ENCODE measurements at places on chromosomes 6 and 20.

DNA sequence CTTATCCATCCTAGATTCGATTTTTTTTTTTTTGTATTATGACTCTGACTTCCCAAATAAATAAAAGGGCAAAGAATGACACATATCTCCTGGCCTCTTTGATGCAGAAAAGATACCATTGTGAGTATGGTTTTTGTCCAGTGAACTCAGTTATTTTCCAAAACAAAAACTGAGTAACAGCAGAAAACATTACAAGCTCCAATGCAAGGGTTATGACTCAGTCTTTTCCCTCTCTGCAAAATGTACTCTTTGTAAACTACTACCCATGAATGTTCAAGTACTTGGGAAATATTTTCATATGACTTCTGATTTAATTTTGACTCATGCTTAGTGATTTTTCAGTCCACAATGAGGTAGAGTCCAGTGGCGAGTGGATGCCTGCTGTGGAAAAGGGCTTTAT is 355.3 kb downstream of the RNF144B start:
- no peak for DNase-seq

DNA sequence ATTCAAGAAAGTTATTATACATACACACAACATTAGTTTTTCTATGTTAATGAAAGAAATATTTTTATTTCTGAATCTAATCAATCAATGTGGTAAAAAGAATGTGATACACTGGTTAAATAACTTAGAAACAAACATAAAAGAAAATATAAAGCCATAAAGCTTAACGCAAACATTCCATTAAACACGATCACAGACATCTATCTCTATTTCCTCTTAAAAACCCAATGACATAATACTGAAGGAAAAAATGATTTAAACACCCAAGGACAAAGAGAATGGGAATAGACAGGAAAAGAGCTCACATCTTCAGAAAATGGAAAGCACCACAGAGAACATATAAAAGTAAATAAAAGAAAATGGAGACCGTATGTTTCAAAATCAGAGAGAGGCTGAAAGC is 19.4 kb downstream of the ZUP1 start:
- no peak for DNase-seq

DNA sequence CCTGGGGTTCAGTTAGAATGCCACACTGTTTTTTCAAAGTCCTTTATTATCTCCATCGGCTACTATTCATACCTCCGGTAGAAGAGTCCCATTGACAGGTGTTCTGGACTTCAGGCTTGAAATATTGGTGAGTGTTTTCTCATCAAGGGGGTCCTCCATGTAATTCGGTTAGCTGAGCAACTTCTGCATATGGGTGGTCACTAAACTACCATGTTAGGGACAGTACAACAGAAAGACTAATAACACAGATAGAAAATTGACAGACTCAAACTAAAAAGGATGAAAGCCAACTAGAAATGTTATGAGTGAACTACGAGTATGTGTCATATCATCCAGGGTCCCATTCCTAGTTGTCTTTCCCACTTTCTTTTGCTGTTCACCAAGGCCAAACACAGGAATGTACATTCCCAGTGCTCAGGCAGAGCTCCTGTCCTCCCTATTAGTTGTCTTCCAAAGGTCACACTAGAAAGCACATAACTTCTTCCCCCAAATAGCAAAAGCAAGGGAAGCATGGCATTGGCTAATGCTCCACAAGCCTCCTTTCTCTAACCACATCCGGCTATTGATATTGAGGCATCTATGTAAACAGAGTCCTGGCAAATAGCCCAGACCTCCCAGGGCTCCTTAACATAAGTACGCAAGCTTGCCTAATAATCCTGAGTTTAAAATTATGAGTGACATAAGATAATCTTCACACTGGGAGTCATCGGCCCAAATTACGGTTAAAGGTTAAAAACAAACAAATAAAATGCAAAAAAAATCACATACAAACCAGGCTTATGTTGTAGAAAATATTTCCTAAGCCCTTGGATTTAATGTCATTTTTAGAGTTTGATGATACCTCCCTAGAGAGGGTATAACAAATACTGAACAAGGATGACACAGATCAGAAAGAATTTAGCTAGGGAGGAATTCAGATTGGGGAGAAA is 13.2 kb downstream of the CCN2 start:
- DNase-seq: no peak

DNA sequence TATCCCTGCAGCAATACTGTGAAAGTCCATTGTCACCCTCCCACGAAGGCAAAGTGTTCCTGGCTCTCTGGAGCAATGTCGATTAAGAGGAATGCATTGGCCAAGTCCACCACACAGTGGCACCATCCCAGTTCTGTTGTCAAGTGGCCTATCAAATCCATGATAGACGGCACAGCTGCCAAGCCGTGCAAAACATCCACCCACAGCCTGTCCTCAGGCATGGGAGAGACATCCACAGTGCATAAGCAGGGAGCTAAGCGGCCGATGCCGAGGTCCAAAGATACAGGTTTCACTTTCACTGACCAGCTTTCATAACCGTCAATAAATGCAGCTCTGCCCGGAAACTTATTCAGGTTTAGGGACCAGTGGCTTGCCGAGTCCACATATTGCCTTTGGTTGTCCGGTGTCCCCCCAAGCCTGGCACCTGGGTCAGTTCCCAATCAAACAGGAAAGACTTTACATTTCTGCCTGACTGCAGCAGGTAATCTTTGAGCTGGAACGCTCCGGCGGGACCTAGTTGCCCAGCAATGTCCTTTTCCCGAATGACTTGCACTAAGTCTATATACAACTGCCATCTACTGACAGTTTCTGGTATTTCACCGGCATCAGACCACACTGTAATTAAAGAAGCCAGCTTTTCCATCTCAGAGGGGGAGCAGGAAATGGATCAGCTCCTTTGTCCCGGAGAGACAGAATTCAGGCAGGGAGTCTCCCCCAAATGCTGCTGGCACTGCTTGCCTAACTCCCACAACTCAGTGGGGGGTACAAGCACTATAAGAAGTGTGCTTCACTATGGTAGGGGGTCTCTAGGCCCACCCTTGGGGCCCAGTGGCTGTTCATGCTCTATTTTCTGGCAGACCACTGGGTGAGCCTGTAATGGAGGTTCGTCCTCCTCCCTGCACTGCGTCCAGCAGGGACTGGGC is 6.3 kb downstream of the ZKSCAN3 start:
- DNase-seq: peak; percentile 84

GRCh38 chr20:50921803-50922501 is 9.3 kb downstream of the ADNP start:
- DNase-seq: no peak

DNA sequence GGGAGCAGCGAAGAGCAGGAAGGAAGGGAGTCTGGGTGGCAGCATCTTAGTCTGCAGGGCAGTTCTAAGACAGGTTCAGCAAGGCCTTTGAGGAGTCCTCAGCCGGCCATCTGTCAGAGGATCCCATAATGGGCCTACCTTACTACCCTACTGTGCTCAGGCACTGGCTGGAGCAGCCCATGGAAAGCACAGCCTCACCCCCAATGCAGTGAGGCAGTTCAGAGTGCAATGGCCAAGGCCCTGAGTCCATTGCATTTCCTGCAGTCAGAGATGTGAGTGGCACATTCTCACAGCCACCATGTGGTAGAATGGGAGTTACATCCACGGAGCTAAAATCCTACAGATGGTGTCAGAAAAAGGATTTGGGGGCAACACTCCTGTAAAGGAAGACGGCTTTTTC is 19.4 kb upstream of the OVOL2 start:
- no peak for DNase-seq

DNA sequence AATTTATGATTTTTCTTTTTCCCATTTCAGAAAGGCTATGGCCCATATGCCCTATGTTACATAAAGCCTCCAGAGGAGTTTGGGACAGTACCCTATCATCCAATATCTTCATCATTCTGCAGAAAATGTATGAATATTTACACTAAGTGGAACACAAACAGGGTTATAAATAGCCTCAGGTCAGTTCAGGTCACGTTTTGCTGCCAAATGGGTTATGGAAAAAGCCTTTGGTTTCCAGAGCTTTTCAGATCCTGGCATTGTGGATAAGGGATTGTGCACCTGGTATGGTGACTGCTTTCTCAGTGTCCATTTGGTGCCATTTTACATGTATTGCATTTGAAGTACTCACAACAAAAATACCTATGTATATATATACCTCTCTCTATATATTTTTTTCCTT is 29.4 kb downstream of the UTRN start:
- no peak for DNase-seq

- no peak for DNase-seq
These were observed 4.9 kb upstream of the PI16 start for GRCh38 chr6:36949636-36950035.

- DNase-seq: no peak
These were observed 179.4 kb upstream of the OLIG3 start for GRCh38 chr6:137673603-137674002.

- no peak for DNase-seq
These were observed 56.8 kb downstream of the EYA2 start for GRCh38 chr20:46951405-46951804.

- DNase-seq: no peak
These were observed 185.8 kb downstream of the TTLL2 start for GRCh38 chr6:167510648-167511047.

- DNase-seq: no peak
These were observed 271.1 kb upstream of the CHD6 start for GRCh38 chr20:41889126-41889843.

GRCh38 chr6:111812060-111813038 is 60.9 kb downstream of the FYN start:
- DNase-seq: no peak

DNA sequence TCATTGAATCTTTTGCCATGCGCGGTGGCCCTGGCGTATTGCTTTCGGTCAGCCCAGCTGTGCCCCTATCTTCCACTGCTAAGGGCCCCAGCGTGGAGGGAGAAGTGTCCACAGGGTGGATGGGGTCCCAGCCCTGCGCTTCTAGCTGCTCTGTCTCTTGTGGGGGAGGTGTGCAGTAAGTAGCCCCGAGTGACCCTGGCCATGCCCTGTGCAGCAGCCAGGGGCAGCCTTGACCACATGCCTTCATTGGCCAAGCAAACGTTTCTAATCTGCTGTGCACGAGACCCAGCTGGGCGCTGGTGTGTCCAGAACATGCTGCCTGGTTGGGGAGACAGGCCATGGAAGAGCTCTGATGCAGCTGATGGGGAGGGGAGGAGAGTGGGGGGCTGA is 13.6 kb downstream of the TMEM181 start:
- no peak for DNase-seq

GRCh38 chr6:169158174-169158573 is 95.5 kb downstream of the THBS2 start:
- peak; percentile 97 for DNase-seq

GRCh38 chr6:76788155-76788554 is 675.1 kb downstream of the HTR1B start:
- no peak for DNase-seq

DNA sequence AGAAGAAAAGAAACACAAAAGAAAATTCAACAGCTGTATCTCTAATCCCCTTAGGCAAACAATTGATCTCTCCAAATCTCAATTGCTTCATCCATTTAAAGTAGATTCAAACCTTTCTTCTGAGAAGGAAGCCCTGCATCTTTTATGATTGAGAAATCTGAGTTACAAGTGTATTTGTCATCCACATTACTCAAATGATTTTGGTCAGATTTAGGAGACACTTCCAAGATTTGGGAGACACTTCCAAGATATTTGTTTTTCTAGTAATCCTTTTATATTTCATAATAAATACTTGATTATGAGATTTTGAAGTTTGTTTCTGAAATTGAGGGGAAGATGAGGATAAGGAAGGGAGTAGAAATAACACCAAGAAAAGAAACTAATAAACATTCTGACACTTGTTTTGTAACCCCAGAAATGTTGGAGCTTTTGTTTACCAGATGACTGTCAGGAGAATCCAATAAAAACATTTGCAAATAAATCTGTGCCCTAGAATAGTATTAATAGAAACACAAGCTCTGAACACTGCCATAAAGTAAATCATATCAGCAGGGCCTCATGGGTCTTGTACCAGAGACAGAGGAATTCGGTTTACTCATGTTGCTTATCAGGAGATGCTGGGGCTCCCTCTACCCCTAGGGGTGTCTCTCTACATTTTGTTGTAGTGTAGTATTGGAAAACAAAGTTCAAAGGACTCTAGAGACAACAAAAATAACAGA is 314.3 kb upstream of the NT5E start:
- DNase-seq: no peak

DNA sequence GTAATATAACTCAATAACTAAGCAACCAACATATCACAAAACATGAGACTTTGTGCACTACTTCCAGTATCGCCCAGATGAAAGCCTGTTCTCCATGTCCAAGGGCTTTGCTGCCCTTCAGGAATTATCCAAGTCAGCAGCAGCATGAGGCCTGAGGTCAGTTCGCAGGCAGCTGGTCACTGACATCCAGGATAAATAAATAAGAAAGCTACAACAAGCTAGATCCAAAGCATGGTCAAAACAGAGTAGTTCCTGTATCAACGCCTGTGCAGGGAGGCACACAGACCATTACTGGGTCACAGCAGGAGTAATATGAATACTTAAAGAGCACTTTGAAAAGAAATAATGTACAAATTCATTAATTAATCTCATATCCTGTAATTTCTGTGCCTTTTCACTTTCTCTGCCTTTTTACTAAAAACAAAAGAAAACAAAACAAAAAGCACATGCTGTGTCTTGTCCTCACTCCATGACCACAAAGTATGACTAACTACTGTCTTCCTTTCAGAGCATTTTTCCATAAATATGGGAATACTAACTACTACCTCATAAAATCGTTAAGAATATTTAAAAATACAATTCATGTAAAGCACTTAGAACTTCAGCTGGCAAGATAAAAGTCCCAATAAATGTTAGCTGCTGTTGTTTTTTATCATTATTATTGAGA is 374.9 kb upstream of the IRAK1BP1 start:
- DNase-seq: no peak

- DNase-seq: peak; percentile 64
These were observed 18.0 kb downstream of the PTGIS start for GRCh38 chr20:49549801-49550551.

- DNase-seq: no peak
These were observed 272.7 kb upstream of the MAP3K7 start for GRCh38 chr6:90859612-90860011.

- DNase-seq: no peak
These were observed 19.3 kb downstream of the TOP1 start for GRCh38 chr20:41047975-41048305.

DNA sequence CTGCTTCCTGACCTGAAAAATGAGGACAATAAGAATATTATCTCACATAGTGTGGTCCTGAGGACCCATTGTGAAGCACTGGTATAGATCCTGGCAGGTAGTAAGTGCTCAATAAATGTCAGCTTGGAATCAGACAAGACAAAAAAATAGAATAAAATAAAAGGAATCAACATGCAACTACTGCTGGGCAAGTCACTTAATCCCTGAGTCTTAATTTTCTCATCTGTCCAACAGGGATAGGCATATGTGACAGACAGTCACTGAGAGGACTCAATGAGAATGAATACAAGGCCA is 38.0 kb upstream of the PIM1 start:
- no peak for DNase-seq

GRCh38 chr6:111823831-111824607 is 49.2 kb downstream of the FYN start:
- no peak for DNase-seq

All from femur (tissue), 1 donor.